Naive B cell (primary cell): ENCODE measurements at places on chromosomes 1 and 21. TPM values are rescaled to one million over a fixed set of nuclear protein-coding genes. Genes with fewer than 3 reads are reported as not detected.

The GJA4 gene
- not detected for polyA plus RNA-seq

The SASS6 gene
- 2.5 TPM for polyA plus RNA-seq

The MNDA gene
- polyA plus RNA-seq: 8.4 TPM

The NUF2 gene
- not detected for polyA plus RNA-seq

The PRPF38A gene
- polyA plus RNA-seq: 30.6 TPM

The UBL4B gene
- not detected for polyA plus RNA-seq

The OR6N1 gene
- polyA plus RNA-seq: not detected
